ENCODE measurements at places on chromosomes 2 and 18. TPM values are rescaled to one million over a fixed set of nuclear protein-coding genes. Genes with fewer than 3 reads are reported as not detected.
A peak's percentile ranks its signal among the peaks of the same experiment; 100 is the strongest.

- no peak for DNase-seq
Observed at GRCh38 chr2:9663008-9663879, 32.4 kb upstream of the YWHAQ start.

- DNase-seq = no peak
Observed at GRCh38 chr18:8496186-8496585, 113.1 kb upstream of the RAB12 start.

- DNase-seq = no peak
Observed at GRCh38 chr2:189147361-189147760, 32.2 kb downstream of the COL5A2 start.

GRCh38 chr2:171160119-171160955, at the start of gene TLK1:
TSS of gene TLK1 (minus strand) at chr2:171160893. CDS start at chr2:171160428, 465 bp downstream.
- DNase-seq = peak; percentile 64

DNA sequence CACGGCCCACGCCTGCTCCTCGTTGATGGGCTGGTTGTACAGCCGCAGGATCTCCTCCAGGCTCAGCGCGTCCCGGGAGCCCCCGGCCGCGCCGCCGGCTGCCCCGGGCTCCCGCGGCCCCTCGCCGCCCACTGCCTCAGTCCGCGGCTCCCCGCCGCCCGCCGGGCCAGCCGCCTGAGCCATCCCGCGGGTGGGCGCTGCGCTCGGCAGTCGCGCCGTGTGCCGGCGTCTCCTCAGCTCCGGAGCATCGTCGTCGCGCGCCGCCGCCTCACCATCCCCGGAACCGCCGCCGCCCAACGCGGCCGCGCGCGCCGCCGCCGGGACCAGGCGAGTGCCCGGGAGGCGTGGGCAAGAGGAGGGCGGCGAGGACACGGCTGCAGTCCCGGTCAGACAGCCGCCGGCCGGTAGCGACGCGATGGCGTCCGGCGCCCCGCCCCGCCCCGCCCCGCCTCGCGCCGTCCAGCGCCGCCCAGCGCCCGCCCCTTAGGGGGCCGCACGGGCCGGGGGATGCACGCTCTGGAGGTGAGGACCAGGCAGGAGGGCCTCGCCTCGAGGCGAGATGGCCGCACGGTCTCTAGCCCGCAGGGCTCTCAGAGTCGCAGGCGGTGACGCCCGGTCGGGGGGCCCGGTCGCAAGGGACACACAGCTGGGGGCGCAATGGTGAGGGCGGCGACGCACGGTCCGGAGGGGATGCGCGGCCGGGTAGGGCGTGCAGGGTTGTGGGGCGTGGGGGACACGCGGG, at the start of gene SPIRE1:
Gene SPIRE1, minus strand, starts transcription at position 424 of the 742 bp plus-strand sequence. Its CDS starts 241 bp downstream, at position 183.
- DNase-seq = peak; percentile 41

The ABCA12 gene
- not detected for total RNA-seq

The ANKRD62 gene
- total RNA-seq = not detected

The CHRNG gene
- not detected for total RNA-seq

Data from CD8-positive, alpha-beta memory T cell (primary cell).